Activated CD8-positive, alpha-beta memory T cell treated with anti-CD3 and anti-CD28 coated beads for 4 hours (primary cell): ENCODE measurements at places on chromosomes 13 and 19.

DNA sequence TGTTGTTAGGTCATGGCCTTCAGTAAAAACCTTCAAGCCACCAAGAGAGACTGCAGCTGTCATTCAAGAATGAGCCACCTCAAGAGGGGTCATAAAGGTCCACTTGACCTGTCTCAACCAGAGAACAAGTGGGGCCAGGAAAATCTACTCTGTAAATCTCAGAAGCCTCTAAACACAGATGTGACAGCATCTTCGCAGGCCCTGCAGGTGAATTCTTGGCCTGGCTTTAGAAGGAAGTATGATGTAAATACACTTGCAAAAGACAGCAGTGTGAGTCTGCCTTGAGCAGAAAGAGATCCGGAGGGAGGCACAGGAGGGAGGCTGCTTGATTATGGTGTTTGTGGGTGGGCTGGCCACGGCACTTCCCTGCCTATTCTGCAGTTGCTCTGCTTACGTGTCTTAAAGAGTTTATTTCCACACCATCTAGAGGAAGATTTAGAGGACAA, 1082.9 kb downstream of the UQCRFS1 start:
- no peak for DNase-seq

DNA sequence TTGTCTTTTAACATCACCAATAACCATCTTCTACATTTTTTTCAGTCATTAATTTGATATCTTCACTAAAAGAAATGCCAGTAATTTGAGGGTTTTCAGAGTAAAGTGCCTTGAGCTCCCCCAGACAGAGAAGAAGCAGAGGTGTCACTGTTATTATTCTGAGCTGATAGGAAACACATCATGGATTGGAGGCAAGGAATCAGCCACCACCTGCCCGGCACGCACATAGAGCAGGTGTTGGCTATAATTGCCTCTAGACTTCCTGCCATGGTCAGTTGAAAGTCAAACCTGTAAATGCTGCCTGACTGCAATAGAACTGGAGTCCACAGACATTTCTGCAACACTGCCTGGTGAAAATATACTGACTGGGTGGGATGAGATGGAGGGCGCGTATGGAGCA, 776.6 kb downstream of the UQCRFS1 start:
- no peak for DNase-seq

GRCh38 chr19:50779504-50780457, 9.5 kb downstream of the GPR32 start:
- DNase-seq, result no peak

DNA sequence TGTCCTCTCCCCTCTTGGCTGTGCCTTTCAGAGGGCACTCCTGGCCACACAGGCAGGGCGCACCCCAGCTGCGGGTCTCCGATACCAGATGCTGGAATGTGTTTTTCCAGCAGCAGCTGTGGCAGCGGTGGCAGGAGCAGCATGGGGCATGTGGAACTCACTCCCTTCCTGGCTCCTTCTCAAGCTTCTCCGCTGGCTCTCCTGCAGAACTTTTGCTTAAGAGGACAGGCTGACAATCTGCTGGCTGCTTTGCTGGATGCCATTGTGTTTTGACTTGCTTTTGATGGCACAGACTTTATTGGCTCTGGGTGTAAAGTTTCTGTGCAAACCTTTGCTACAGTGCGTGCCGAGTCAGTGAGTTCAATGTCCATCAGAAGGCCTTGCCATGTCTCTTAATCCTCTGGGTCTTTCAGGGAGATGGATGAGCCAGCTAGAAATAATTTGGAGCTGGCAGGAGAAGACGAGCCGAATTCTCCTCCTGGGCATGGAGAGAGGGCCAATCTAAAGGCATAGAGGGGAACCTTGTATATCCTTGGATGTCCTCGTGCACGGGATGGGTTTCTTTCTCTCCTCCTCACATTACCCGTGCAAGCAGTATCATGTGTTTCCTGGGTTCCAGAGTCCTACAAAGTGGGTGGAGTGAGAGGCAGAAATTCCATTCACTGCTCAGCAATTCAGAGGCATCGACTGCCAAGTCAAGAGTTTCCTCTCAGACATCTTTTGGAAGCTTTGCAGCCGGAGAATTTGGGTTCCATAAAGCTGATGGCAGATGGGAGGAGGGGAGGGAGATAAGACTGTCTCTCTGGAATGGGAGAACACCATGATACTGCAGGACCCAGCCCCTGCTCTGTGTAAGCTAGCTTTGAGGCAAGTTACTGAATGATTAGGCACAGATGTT, 231.2 kb downstream of the FGF9 start:
- no peak for DNase-seq

DNA sequence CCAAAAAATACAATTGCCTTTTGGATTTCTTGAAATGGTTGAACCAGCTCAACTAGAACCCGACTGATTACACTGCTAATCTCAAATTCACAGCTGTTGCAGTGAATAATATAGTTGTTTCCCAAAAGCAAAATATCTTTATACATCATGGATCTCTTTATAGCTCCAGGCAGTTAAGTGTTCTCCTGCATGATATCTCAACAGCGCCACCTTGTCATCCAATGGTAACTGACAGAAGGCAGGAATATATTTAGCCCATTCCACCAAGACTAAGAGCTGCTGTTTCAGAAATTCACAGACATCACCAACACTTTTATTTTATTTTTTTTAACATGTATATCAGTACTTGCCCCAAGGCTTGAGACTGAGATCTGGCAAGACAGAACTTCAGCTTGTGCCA, 1141.0 kb upstream of the PRR20A start:
- DNase-seq, result no peak

- DNase-seq, result no peak
These were observed 699 bp downstream of the MEGF8 start for GRCh38 chr19:42325896-42326771.

GRCh38 chr13:68160466-68160865, 930.3 kb upstream of the PCDH9 start:
- DNase-seq, result no peak
